ENCODE measurements at places on chromosomes 4 and X. TPM values are rescaled to one million over a fixed set of nuclear protein-coding genes. Genes with fewer than 3 reads are reported as not detected.

DNA sequence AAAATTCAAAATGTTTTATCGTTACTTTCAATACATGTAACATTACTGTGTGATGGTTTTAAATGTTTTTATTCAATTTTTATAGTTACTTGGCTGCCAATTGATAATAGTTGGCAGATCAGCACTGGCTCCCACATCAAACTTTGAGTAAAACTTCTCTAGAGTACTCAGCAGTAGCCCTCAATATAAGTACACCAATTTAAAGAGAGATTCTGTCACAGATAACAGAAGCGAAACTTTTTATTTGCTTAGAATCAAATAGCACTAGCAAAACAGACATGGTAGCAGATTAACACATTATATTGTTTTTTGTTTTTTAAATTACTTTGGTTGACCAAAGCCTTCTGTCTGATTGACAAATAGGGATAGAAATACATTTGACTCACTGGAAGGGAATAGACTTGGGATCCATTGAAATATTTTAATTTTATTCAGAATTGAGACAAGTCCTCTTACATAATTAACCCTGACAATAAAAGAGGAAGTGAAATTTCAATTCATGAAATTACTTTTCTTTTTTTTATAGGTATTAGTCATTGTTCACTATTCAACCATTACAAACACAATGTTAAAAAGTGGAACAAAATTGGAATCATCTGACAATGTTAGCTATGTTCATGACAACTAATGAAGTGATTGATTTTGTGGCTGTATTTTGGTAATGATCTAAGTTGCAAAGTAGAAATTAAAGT is 554.9 kb downstream of the KLHL4 start:
- DNase-seq: no peak

DNA sequence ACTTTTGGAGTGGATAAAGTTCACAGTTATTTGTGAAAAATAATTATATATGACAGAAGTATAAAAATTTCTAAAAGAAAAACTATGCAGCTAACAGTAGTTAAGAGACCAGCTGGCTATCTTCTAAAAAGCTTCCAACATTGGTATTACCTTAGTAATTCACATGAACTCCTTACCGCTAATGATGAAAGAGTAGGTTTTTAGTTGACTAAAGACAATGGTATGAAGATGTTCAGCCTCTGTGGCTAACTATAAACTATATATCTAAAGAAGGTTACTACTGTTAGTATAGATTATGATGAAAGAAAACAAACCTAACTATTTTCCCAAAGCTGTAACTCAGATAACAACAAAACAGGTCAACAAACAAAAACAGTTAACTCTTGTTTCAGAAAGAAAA is 10.4 kb downstream of the CCNI start:
- no peak for DNase-seq

GRCh38 chr4:101695176-101695575 is 95.4 kb upstream of the BANK1 start:
- no peak for DNase-seq

GRCh38 chrX:50447535-50447934 is 23.1 kb downstream of the DGKK start:
- DNase-seq: no peak

The SORCS2 gene
- 13.0 TPM for total RNA-seq

Measured in stomach (tissue), 19 donors.